ENCODE measurements at places on chromosomes 5 and 9.
A peak's percentile ranks its signal among the peaks of the same experiment; 100 is the strongest.

GRCh38 chr5:65292196-65292595, 189.5 kb downstream of the ADAMTS6 start:
- no peak for DNase-seq

DNA sequence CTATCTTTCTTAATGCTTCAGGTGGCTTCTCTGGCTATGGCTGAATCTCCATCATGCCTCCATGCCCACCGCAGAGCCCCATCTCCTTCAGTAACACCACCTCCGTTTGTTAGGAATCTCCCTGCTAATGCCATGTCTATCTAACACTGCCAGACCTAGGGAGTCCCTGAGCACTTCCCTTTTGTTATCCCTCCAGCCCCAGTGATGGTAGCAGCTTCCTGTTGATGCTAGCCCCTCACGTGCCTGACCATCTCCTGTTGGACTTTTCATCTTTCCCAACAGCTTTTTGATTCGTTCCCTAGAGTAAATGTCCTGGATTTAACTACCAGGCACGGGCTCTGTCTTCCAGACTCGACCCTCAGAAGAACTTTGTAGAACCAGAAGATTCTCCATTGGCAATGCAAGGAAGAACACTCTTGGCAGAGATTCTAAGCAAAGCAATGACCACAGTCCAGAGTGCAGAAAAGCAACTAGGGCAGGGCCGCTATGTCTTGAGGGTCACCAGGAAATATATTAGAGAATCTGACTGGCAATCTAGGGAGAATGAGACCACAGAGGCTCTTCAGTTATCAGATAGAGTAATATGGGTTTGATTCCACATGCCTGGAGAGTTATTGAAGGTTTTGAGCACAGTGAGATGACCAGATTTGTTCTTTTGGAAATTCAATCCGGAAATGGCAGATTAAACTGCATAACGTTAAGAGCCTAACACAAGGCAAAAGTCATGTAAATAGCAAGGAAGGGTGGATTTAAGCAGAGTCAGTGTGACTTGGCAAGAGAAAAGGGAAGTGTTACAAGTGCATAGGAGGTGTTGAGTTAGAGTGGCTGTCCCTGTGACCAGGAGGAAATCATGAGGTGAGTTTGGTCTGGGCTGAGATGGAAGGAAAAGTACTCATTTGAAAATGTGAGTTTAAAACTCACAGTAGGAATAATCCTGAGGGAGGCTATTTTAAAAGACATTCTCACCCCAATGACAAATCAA, 555.2 kb downstream of the ACTL7B start:
- DNase-seq, result no peak

- DNase-seq, result no peak
Observed at GRCh38 chr9:108469654-108470053, 386.1 kb downstream of the ACTL7B start.

DNA sequence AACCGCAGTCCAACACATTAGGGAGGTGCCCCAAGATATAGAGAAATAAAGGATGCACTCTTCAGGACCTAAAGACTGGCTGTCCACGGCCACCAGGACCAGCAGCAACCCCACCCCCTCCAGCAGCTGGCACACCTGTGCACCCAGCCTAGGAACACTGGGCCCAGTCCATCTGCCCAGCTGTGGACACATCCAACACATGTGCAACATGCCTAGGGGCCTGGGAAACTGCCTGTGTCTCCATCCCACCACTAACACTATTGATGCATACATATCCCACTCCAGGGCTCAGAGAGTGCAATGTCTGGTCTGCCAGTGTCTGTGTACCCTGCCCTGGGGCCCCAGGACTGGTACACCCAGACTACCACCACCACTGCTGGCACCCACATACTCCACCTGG, 1781.3 kb downstream of the MAT2B start:
- no peak for DNase-seq

DNA sequence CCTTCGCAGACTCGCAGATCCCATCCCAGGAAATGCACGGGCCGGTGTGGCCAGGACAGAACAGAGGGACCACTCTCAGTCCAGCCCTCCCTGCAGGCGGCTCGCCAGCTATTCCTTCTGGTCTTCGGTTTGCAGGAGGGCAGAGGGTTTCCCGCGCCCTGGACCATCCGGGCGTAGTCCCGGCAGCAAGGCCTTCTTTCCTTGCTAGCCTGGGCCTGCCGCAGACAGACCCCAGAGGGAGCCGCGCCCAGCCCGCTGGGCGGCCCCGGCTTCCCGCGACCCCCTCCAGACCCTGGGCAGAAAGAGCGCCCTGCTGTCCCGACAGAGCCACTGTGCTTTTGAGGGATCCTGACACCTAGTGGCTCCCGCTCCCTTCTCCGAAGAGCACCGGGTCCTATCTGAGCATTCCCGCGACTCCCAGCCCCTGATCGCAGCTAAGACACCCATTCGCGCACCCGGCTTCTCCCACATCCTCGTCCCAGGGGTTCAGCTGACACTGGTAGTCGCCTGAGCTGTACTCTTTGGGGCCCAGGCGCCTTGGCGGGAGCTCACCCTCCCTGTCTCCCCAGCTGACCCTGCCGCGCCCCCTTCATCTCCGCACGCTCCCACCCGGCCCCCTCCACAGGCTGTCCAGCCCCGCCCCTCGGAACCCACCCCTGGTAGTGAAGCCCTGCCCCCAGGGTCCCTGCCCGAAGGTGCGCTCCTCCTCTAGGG, 1.1 kb downstream of the CFAP90 start:
- peak; percentile 22 for DNase-seq

GRCh38 chr5:109945097-109945678, 255.5 kb downstream of the MAN2A1 start:
- DNase-seq, result no peak

DNA sequence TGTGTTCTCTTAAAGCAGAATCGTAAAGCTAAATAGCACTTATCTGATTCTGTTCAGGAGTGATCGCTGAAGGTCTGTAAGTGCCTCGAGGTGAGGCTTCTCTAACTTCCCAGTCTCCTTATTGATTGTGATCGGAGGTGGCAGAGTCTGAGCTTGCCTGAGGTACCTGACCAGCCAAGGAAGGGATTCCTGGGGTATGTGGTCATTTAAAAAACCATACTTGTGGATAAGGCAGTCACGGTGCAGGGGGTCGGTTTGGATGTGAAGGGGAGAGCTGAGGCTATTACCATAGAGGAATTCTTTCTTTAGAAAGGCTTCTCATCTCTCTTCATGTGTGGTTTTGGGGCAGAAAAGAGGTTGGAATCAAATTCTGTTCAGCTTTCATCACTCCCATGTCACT, 193.7 kb downstream of the TLE4 start:
- DNase-seq, result no peak

DNA sequence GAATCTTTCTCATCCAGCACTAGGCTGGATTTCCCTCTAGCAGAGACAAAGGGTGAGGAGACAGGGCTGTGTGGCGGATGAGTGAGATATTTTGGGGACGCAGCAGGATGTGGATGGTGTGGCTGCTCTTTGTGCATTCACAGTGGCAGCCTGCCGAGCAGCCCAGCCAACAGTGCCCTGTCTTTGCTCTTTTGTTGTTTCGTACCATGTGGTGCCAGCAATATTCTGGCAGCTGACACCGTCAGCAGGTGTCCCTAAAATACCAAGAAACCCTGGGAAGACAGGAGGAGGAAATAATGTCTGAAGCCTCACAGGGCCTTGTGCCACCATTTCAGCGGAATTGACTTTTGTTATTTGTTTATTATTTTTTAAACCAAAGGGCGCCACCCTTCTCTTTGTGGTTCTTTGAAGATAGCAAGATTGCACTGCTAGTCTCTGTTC, 141.4 kb downstream of the CCDC192 start:
- DNase-seq, result peak; percentile 67

DNA sequence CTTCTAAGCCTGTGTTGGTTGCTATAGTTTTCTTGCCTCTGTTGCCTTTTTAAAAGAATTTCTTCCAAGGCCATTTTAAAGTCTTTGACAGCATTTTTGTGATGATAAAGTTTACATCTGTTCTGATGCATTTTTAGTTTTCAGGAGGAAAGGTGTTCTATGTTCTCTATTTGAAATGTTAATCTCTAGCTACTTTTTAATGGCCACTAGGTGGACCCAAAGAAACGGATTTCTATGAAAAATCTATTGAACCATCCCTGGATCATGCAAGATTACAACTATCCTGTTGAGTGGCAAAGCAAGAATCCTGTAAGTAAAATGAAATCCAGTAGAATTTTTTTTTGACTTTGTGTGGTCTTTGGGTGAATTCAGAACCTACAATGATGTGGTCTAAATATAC, 60.2 kb downstream of the MELK start:
- DNase-seq, result no peak
